ENCODE measurements at places on chromosomes 11 and 22. TPM values are rescaled to one million over a fixed set of nuclear protein-coding genes. Genes with fewer than 3 reads are reported as not detected.

Gene OR52N4
- not detected for polyA plus RNA-seq

Gene DERL3
- 0.62 TPM for polyA plus RNA-seq

DNA sequence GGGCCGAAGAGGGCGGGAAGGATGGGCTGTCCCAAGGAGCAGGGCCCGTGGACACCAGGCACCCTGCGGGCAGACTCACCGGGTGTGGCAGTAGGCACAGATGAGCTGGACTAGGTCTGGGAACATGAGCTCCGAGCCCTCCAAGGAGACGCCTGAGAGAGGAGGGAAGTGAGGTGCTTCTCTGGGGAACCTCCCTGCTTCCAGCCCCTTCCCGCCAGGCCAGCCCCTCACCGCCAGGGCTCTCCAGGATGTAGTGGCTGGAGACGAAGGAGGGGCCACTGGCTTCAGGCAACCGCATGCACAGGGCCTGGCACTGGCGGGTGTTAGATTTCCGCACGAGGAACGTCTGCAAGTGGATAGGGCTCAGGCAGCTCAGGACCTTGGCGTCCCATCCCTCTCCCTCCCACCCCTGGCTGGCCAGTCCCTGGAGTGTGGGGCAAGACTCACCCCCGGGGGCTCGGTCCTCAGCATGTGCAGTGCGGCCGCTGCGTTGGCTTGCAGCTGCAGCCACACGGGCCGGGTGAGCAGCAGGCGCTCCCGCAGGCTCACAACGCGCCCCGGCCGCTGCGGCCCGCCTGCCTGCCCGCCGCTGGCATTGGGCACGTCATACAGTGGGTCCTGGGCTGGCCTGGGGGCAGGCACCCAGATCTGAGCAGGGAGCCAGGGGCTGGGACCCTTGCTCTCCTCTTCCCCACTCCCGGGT is 552 bp downstream of the RIN1 start:
- DNase-seq: peak; percentile 59

GRCh38 chr11:132493801-132494200 is 1038.5 kb downstream of the OPCML start:
- no peak for DNase-seq

DNA sequence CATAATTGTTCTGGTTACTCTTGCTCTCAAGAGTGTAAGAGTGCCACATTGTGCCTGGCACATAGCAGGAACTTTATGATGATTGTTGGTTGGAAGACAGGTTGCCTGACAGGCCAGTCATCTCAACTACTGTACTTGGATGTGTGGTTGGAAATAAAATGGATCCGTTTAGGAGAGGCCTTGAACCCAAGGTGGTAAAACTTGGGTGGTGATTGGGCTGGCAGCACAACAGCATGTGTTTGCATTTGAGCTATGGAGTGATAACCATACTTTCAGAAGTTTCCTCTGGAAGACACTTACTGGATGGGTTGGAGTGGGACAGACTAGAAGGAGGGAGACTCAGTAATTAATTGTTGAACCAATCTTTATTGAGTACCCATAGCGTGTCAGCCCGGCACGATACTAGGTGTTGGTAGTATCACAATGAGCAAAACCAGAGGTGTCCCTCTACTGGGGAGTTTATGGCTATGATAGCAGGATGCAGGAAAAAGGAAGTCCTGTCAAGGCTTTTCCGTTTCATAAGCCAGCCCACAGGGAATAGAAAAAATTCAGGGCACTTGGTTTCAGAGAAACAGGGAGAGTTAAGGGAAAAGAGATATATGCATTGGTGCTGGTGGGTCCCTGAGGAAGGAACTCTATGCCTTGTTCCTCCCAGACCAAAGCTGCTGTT is 3.1 kb upstream of the TMEM109 start:
- DNase-seq: no peak

GRCh38 chr11:63839508-63840355 is 822 bp downstream of the MARK2 start:
- DNase-seq: no peak

DNA sequence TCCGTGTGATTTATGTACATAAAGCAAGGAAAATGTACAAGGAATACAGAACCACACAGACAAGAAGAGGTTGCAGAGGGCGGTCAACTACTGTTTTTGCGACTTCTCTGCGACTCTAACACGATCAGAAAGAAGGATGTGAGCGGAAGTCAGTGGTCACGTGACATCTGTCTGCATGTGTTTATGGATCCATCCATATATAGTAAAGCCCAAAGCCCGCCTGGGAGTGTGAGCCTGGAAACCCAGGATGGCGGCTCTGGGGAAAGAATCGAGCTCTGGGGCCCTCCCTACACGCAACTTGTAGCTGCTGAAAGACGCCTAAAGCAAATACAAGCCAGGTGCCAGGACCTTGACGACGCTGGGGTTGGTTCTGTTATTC is 8.8 kb downstream of the OSBPL5 start:
- DNase-seq: no peak

- DNase-seq: peak; percentile 73
Observed at GRCh38 chr11:59787816-59788215, 22.8 kb downstream of the MRPL16 start.

DNA sequence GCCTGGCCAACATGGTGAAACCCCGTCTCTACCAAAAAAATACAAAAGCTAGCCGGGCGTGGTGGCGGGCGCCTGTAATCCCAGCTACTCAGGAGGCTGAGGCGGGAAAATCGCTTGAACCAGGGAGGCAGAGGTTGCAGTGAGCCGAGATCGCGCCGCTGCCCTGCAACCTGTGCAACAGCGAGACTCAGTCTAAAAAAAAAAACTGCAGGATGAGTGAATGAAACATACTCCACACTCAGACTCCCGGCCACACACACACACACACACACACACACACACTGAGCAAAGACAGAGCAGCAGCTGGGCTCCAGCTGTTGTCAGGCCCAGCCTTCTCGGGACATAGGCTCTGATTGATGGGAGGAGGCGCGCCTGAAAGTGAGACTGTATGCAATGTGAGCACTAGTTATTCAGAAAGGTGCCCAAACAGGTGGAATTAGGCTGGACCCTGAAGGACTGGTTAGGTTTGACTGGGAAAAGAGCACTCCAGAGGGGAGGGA is 1.5 kb upstream of the PLEKHA7 start:
- DNase-seq: peak; percentile 10

- DNase-seq: peak; percentile 46
Observed at GRCh38 chr11:27242591-27242990, 120.4 kb downstream of the CCDC34 start.

GRCh38 chr11:65808744-65809341 is 22.0 kb downstream of the OVOL1 start:
- no peak for DNase-seq

- DNase-seq: no peak
Observed at GRCh38 chr22:20431511-20432192, 6.0 kb downstream of the SCARF2 start.

- no peak for DNase-seq
Observed at GRCh38 chr11:22130462-22131053, 62.3 kb upstream of the ANO5 start.

DNA sequence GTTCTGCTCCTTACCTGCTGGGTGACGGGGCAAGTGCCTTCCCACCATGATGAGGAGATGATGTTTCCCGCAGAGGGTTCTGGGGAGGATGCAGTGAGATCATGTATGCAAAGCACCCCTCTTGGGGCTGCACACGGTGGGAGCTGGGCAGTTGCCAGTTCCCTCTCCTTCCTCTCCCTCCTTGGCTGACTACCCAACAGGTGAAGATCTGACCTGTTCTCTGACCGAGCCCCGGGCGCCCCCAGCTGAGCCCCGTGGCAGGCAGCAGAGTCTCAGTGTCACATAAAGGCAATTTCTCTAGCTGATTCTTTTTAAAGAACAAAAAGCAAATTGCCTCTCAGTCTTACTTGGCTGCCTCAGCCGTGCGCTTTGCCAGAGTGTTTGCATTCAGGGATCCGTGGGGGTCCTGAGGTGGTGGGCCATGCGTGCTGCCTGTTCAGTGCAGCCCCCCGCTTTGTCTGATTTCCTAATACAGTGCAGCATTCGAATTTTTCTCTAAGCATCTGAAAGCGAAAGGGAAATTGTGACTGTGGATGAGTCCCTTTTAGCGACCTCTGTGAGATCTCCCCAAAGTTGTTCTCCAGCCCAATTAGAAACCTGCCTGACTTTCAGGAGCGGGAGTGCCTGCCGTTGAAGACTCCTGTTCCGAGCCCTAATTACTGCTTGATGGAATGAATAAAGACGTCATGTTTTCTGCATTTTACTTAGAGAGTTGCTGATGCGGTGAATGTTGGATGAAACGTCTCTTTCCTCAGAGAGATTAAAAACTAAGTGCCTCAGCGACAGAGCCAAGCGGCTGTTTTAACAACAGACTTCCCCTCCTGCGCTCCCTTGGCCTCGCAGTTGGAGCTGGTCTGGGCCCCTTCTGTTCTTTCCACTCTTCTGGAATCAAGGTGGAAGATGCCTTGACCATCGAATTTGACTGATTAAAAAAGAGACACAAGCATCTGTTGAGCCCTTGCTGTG is 86.0 kb downstream of the GRIK4 start:
- DNase-seq: no peak

GRCh38 chr11:59173964-59174663 is 2.2 kb downstream of the DTX4 start:
- peak; percentile 59 for DNase-seq

DNA sequence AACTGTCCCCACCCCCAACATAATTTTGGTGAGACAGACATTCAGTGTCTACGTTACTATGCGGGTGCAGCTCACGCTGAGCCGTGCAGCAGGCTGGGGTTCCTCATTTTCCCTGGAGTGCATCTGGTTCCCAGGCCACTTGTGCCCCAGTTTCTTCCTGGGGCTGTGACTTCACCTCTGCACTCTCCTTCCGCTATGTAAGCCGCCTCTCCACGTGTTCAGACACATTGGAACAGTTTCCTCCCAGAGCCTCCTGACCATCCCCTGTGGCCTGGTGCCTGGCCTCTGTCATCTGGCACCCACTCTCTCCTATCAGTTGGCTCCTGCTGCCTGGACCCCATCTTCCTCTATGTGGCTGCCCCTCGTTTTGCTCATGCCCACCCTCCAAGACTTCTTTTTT is 46.2 kb upstream of the A4GALT start:
- no peak for DNase-seq

DNA sequence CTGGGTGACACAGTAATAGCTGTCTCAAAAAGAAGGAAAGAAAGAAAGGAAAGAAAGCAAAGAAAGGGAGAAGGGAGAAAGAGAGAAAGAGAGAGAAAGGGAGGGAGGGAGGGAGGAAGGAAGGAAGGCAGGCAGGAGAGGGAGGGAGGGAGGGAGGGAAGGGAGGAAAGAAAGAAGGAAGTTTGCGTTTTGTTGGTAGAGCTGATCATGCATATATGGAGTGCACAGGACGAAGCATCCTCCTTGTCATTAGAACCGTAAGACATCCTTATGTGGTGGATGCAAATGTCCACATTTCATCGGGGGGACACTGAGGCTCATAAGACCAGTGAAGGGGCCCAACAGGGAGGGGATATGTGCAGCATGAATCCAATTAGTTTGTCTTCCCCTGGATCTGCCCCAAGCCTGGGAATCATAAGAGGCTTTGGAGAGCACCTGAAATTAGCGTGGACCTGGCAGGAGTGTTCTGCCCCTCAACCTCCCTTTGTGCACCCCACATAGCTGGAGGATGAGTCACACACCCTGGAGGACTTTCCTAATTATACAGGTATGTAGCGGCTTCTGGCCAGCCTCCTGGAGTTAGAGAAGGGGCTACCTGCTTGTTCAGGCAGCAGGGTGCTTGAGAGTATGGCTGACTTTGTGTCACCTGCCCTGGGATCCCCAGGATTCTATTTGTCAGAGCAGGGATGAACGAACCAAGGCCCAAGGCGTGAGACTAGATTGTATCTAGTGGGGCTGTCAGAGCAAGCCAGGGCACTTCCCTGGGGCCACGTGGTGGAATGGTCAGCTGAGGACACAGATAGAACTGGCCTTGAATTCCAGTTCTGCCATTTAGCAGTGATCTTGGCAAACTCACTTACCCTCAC is 119.7 kb upstream of the CD82 start:
- no peak for DNase-seq
